ENCODE measurements at places on chromosomes 6 and 20.

DNA sequence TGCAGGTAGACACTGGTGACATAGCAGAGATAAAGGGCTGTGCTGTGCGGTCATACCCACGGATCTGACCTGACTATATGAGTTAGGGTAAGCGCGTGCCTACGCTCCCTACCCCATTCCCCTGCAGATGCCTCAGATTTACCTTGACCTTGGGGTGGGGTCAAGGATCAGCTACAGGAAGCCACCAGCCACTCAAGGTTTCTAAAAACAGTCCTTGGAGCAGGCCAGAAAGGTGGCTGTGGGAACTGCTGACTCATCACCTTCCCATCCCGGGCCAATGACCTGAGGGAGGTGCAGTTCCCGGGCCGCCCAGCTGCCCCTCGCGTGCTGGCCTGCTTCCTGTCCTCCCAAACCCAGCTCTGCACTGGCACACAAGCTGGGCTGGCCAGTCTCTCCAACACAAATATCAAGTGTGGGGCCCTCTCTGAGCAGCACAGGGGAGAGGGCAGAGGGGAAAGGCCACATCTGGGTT lies 23.0 kb downstream of the KCNK5 start:
- no peak for DNase-seq

DNA sequence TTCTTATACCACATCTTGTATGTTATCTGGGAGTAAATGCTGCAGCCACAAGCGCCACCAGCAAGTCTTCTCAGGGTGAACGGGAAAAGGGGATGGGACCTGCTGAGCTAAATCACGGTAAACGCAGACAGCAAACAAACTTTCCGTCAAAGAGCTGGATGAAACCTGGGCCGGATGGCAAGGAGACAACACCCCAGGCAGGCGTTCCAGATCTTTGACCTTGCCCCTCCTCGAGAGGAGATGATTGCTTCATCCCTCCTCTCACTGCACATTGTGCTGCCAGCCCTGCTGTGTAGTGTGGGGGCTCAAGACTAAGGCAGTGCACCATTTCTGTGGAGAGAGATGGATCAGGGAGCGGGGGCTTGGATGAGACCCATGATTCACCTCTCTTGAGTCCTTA lies 9.8 kb downstream of the RAET1E start:
- no peak for DNase-seq

- DNase-seq = peak; percentile 81
Observed at GRCh38 chr6:163356324-163356723, 58.2 kb upstream of the QKI start.

GRCh38 chr6:2197177-2197671 lies 48.2 kb downstream of the GMDS start:
- DNase-seq = no peak

DNA sequence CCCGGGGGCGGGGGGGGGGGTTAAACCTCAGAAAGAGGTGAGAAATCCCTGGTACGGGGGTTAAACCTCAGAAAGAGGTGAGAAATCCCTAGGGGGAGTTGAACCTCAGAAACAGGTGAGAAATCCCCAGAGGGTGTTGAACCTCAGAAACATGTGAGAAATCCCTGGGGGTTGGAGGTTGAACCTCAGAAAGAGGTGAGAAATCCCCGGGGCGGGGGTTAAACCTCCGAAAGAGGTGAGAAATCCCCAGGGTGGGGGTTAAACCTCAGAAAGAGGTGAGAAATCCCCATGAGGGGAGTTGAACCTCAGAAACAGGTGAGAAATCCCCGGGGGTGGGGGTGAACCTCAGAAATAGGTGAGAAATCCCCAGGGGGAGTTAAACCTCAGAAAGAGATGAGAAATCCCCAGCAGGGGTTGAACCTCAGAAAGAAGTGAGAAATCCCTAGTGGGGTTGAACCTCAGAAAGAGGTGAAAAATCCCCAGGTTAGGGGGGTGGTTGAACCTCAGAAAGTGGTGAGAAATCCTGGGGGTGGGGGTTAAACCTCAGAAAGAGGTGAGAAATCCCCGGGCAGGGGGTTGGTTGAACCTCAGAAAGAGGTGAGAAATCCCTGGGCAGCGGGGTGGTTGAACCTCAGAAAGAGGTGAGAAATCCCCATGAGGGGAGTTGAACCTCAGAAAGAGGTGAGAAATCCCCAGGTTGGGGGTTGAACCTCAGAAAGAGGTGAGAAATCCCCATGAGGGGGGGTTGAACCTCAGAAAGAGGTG lies 87.4 kb downstream of the PLG start:
- no peak for DNase-seq

DNA sequence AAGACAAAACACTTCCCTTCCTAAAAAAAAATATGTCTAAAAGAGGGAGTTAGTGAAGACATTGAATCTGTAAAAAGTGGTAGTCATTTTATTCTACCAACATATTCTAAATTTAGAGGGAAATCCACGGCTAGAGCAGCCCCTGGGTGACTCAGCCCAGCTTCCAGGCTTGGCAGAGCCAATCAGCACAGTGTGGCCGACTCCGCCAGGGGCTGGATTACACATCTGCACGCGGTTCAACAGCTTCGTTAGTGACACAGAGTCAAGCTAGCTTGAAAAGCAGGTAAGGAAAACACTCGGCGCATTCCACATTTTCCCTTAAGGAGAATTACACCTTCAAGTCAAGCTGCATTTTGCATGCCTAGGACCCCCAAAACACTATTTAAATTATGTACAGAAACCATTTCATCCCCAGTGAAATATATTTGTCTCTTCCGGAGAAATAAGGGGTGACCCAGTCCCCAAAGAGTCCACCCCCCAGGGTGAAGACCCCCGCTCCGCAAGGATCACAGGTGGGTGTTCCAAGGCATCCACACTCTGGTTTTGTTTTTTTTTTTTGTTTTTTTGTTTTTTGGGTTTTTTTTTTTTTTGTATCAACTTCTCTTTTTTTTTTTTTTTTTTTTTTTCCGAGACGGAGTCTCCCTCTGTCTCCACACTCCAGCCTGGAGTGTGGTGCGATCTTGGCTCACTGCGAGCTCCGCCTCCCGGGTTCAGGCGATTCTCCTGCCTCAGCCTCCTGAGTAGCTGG lies 58.4 kb upstream of the ARID1B start:
- DNase-seq = peak; percentile 65

GRCh38 chr20:4299773-4300172 lies 284.4 kb upstream of the RNF24 start:
- no peak for DNase-seq

GRCh38 chr6:2103765-2104523 lies 141.5 kb downstream of the GMDS start:
- DNase-seq = no peak

DNA sequence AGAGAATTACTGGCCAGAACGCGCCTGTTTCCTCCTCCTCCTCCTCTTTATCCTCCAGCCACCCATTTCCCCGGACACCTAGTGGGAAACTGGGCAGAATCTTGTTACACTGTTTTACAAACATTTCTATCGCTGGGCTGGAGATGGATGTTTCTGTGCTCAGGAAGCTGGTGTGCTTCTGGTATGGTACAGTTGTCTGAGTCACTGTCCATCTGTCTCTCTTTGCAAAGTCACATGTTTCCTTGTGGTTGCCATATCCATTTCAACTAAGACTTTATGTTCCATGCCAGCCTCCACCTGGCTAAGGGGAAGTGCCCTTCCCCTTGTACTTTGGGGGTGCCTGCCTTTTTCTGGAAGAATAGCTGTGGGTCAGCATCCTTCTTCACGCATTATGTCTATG lies 52.9 kb upstream of the SLC22A16 start:
- DNase-seq = no peak
